ENCODE measurements at places on chromosomes 11 and 22. TPM values are rescaled to one million over a fixed set of nuclear protein-coding genes. Genes with fewer than 3 reads are reported as not detected.

CD248 gene
- 20.7 TPM for total RNA-seq

PRRG4 gene
- 6.0 TPM for total RNA-seq

PDE2A gene
- 13.5 TPM for total RNA-seq

DNAJB7 gene
- 3.1 TPM for total RNA-seq

CRYBA4 gene
- total RNA-seq, result not detected

Measured in umbilical cord (tissue), 2 donors.